CD4-positive, alpha-beta T cell treated with Interleukin-2 at 100 ng/mL for 4 hours (primary cell): ENCODE measurements at places on chromosomes 11 and 22.
A peak's percentile ranks its signal among the peaks of the same experiment; 100 is the strongest.

DNA sequence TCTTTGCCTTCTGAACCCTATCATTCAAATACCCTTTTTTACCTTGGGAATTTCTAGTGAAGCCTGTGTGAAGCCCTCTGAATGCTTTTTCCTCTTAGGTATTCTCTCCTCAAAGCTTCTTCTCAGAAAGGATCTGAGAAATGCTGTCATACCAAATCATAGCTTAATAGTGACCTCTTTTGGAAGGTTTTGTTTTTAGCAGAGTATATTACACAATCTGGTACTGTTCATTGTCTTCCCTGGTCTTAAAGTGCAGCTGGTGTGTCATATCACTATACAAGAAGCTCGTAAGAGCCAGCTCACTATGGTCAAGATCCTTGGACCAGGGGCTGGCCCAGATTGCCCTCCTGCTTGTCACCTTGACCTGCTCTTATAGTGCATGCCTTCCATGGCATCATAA is 204.4 kb upstream of the ANO5 start:
- DNase-seq = no peak

GRCh38 chr22:21640810-21641209 is 1.3 kb upstream of the SDF2L1 start:
- no peak for DNase-seq

DNA sequence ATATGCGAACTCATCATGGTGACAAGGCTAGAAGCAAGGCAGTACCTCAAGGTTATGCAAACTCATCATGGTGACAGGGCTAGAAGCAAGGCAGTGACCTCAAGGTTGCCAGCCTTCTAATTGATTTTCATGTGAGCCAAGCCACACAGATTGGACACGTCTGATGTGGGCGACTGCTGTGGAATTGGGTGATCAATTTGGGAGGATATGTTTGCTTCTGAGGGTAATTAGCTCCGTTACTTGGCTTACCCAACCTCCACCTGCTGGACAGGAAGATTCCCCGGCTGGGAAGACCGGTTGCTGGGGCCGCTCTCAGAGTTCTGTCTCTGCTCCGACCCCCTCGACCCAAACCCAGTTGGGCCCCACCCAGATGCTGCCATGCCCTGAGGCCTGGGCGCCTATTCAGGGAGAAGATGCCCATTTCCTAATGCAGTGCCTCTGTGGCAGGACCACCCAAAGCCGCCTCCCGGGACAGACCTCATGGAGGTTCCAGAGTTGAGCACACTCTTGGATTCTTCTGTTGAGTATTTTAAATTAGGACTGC is 69.9 kb upstream of the SHANK2 start:
- no peak for DNase-seq

GRCh38 chr11:125082611-125083311 is 19.7 kb downstream of the SLC37A2 start:
- DNase-seq = no peak

DNA sequence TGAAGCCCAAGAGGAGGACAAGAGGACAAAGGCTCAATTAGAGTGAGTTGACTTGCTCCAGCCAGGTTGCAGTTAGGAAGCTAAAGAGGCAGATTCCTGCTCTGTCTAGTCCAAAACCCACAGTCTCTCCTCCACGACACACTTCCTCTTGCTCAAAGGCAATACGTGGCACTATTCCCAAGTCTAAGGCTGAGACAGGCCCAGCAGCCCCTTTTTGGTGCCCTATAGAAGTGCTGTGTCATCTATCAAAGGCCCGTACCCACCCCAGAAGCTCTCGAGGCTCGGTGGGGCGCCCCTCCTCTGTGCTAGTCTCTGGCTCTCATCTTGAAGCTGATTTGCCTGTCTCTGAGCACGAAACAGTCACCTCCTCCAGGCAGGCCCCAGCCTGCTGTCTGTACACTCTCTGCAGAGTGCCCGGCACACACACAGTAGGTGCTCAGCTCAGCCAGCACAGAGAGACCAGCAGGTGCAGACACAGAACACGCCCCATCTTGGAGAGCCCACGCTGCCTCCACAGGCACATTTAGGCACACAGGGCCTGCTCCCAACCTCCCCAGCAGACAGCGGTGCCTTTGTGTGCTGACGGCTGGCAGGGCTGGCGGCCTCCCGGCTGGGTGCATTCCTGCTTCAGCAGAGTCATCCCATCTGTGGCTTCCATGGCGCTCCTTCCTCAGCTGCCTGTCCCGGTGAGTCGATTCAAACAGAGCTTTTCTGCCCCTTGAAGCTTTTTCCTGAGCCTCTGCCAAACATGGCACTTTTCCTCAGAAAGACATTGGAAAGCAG is 52.8 kb downstream of the MYH9 start:
- DNase-seq = peak; percentile 38

DNA sequence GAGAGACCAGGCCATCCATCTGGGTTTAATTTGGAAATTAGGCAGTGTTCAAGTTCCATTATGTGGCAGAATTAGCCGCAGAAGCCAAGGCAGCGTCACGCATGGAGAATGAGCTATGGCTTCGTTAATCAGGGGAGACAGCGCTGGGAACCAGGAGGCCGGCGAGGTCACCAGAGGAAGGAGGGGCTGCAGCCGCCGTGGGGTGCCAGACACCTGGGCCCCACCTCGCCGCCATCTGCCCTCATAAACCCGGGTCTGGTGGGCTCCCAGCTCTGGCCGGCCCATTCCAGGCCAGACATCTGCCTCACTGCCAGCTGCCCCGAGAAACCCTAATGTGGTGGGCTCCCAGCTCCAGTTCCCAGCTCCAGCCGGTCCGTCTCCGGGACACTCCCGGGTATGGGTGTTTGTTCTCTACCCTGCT is 676.9 kb downstream of the BRD1 start:
- no peak for DNase-seq

GRCh38 chr11:5293028-5293427 is 8.7 kb downstream of the OR51B4 start:
- no peak for DNase-seq

DNA sequence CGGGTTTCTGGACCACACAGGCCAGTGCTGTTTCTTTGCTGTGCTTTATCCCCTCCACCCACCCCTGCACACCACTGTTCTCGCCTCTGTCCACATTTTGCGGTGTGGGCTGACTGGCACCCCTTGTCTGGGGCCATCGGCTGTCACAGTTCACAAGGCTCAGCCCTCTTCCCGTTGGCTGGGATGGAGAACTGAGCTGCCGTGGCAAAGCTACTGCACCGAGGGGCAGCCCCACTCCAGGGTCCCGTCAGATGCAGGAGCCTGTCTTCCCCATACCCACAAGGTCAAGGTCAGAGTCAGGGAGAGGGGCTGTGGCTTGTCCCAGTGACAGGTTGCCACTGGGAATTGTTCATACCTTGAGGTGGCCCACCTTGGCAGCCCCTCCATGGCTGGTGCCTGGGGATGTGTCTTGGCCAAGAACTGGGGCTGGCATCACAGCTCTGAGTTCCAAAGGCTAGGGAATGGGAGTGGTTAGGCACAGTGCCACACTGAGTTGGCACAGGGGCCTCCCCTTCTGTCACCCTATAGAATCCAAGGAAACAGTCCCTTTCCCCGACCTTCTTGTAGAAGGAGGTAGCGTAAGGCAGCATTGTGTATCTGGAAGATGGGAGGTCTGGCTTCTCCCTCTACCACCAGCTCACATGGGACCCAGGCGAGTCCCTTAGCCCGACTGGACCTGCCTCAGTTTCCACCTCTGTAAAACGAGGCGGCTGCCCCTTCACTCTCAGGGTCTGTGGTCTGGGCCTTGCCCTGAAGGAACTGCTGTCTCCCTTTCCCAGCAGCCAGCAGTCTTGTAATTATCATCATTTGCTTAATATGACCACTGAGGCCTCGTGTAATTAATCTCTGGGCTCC is 3.4 kb downstream of the GRK2 start:
- DNase-seq = no peak

DNA sequence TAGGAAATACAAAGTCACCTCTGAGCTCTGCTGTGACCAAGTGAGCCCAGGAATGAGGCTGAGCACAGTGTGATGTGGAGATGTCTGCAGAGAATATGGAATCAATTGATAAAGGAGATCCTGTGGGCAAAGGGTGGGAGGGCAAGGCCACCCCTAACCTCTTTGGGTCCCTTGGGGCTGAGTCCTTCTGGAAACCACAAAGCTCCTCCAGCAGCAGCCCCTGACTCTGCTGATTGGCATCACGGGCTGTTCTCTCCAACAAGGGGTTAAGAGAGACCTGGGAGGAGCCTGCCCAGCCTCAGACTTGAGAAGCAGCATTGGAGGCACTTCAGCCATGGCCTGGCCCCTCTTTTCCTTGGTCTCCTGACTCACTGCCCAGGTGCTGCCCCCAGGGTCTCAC is 49.7 kb downstream of the GGTLC2 start:
- DNase-seq = no peak
